Activated T-helper 1 cell treated with anti-CD3 and anti-CD28 coated beads, Interleukin-12 subunit alpha, Interleukin-12 subunit beta, Interleukin-2, Interleukin-4 antibody, amounts not matched to agents 30 ng/mL and 10 ng/mL and 1 ng/mL, durations not matched to agents 14 hours and 24 hours and 36 hours (primary cell): ENCODE measurements at places on chromosomes 1 and 21. TPM values are rescaled to one million over a fixed set of nuclear protein-coding genes. Genes with fewer than 3 reads are reported as not detected.

DNA sequence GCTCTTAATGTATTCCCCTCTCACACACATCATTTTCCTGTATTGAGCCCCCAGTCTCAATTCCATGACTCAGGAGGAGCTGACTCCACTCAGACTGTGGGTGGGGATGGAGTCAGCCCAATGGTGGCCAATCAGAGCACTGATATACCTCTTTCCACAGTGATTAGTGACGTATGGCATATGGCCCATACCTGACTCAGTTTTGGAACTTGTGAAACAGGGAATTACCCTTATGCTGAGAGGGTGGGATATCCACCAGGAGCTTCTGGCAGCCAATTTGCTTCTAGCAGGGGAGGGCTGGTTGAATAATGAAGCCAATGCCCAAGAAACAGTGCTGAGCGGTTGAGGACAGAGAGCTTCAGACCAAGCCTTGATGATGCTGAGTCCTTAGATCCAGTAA lies 86.4 kb upstream of the SPATA6 start:
- H3K36me3 ChIP-seq = no peaks in the 10 kb centered on the region
- H3K4me3 ChIP-seq = no peak overlapping the region
- no peak overlapping the region for H3K27ac ChIP-seq
- H3K27me3 ChIP-seq = peaks cover 2% of the 10 kb centered on the region
- DNase-seq = no peak
- H3K4me1 ChIP-seq = no peaks in the 10 kb centered on the region

GRCh38 chr1:66788231-66788939 lies 12.7 kb downstream of the INSL5 start:
- H3K4me3 ChIP-seq = peak overlapping the region; percentile 63
- H3K27me3 ChIP-seq = no peaks in the 10 kb centered on the region
- H3K4me1 ChIP-seq = peaks cover 24% of the 10 kb centered on the region

DNA sequence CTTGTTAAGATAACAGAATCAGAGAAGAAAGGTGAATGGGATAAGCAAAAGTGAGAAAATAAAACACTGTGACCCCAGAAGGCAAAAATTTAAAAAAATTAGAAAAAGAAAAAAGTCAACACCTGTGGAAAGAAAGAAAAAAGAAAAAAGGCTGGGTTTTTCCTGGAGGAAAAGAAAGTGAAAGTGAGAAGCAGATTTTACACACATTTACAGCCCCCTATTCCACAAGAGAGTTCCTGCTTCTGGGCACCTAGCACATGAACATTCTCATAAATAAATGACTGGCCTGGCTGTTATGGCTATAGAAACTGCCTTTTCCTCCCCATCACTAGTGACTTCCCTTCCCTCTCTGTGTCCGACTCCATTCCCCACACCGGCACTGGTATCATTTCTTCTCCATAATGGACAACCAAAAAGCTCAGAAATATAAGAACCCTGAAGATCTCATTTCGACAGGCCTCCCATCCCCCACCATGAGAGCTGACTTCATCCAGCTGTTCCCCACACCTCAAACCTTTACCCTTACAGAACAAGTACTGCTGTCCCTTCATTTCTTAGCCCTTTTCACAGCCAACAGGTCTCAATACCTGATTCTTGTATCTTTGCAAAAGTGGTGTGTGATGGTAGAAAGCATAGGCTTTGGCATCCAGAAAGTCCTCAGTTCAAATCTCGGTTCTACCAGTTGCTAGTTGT lies 12.6 kb downstream of the MTF1 start:
- H3K27me3 ChIP-seq = no peaks in the 10 kb centered on the region
- peaks cover 30% of the 10 kb centered on the region for H3K4me1 ChIP-seq
- H3K4me3 ChIP-seq = peak overlapping the region; percentile 50
- no peak for DNase-seq

DNA sequence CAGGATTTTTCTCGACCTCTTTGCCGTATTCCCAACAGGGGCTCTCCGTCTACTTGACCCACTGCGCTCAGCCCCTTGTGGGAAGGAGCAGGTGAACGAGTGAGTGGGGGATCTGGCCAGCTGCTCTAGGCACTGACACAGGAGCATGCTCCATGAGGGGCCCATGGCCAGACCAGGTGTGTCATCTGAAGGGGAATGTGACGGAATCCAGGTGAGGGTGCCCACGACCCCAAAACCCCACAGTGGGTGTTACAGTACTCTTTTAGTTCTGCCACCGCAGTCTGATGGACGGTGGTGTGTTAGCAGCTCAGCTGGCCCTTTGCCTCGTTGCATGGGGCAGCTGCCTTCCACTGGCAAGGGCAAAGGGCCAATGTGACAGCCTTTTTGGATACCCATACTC lies 601.4 kb upstream of the NCAM2 start:
- no peak overlapping the region for H3K4me3 ChIP-seq
- no peak for DNase-seq
- H3K36me3 ChIP-seq = no peaks in the 10 kb centered on the region
- H3K27me3 ChIP-seq = no peaks in the 10 kb centered on the region
- H3K4me1 ChIP-seq = no peaks in the 10 kb centered on the region

- H3K27ac ChIP-seq = no peak overlapping the region
- peaks cover 25% of the 10 kb centered on the region for H3K4me1 ChIP-seq
- DNase-seq = no peak
These were observed 134.7 kb downstream of the PTPRC start for GRCh38 chr1:198773523-198773922.

GRCh38 chr1:9726905-9727595 lies 75.5 kb downstream of the PIK3CD start:
- peaks cover 52% of the 10 kb centered on the region for H3K4me1 ChIP-seq
- H3K27me3 ChIP-seq = no peaks in the 10 kb centered on the region
- peak overlapping the region; percentile 83 for H3K27ac ChIP-seq
- DNase-seq = no peak

GRCh38 chr1:6819246-6820040 lies 34.2 kb downstream of the CAMTA1 start:
- peaks cover 2% of the 10 kb centered on the region for H3K36me3 ChIP-seq
- no peak overlapping the region for H3K4me3 ChIP-seq
- peaks cover 17% of the 10 kb centered on the region for H3K4me1 ChIP-seq

DNA sequence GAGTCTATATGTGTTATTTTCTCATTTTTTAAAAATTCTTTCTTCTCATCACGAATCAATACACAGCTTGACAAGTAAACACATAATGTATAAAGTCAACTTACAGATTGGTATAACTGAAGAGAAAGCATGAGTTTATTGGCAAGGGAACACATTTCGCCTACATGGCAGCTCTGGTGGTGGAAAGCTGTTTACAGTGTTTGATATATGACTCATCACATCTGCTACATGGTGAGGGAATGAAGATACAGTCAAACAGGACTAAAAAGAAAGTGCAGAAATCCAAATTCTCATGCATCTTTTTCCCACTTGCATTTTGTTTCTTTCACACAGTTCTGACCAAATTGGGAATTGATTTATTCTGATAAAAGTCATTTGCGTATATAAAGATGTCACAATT lies 122.2 kb upstream of the ADGRL4 start:
- H3K4me3 ChIP-seq = no peak overlapping the region
- no peaks in the 10 kb centered on the region for H3K36me3 ChIP-seq
- H3K27ac ChIP-seq = no peak overlapping the region
- no peaks in the 10 kb centered on the region for H3K27me3 ChIP-seq
- no peaks in the 10 kb centered on the region for H3K4me1 ChIP-seq

GRCh38 chr1:22259551-22260282 lies 116.8 kb upstream of the WNT4 start:
- H3K4me1 ChIP-seq = no peaks in the 10 kb centered on the region
- H3K36me3 ChIP-seq = no peaks in the 10 kb centered on the region
- no peak overlapping the region for H3K27ac ChIP-seq
- H3K27me3 ChIP-seq = peaks cover 3% of the 10 kb centered on the region
- no peak overlapping the region for H3K4me3 ChIP-seq

DNA sequence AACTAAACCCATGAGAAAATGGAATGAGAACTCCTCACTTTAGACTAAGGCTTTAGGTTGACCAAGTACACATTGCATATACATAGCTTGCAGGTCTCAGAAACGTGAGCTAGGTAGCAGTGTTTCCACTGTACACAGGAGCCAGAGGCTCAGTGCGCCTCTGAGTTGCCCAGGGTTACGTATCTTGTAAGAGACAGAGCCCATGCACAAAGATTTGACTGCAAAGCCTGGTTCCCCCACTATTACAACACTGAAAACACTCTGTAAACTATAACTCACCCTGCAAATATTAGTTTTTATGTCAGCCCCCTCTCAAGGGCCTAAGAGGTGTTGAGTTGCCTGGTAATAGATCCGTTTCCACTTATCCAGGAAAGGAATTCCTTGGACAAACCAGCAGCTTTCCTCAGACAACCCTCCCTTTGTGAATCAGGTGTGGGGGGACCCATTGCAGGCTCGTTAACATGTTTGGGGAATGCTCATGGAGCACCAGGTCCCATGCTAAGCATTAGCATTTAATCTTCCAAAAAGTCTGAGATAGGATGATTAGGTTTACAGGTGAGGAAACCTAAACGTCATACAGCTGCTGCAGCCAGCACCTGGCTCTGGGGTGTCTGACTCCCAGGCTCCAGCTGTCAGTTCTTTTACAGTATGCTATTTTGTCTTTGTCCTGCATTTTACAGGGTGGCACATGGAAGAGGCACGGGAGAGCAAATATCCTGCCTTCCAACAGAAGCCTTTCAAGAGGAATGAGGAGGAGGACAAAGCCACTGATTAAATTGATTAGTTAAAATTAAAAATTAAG lies 25.7 kb downstream of the TENT5C start:
- H3K36me3 ChIP-seq = peaks cover 20% of the 10 kb centered on the region
- H3K4me3 ChIP-seq = no peak overlapping the region
- peaks cover 34% of the 10 kb centered on the region for H3K4me1 ChIP-seq
- peaks cover 9% of the 10 kb centered on the region for H3K27me3 ChIP-seq
- no peak overlapping the region for H3K27ac ChIP-seq

DNA sequence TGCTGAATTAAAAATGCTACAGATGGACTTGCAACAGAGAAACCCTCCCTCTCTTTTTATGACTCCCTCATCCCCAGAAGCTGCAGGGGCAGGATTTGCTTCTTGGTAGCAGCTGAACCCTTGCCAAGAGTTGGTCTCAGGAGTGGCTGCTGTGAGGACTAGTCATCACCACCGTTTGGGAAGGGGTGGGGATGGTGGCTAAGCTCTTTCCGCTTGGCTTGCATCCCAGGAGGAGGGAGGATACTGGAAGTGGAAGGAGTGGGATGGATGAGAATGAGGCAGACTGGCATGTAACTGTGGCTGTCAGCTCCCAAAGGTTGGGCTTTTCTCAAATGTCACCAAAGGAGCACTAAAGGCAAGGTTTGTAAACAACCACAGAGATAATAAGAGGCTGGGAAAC lies 50.8 kb upstream of the COL24A1 start:
- no peak overlapping the region for H3K4me3 ChIP-seq
- H3K4me1 ChIP-seq = no peaks in the 10 kb centered on the region
- no peak for DNase-seq

GRCh38 chr21:25370311-25370744 lies 237.0 kb downstream of the MRPL39 start:
- H3K27ac ChIP-seq = no peak overlapping the region
- DNase-seq = no peak
- no peaks in the 10 kb centered on the region for H3K27me3 ChIP-seq
- no peaks in the 10 kb centered on the region for H3K36me3 ChIP-seq

DNA sequence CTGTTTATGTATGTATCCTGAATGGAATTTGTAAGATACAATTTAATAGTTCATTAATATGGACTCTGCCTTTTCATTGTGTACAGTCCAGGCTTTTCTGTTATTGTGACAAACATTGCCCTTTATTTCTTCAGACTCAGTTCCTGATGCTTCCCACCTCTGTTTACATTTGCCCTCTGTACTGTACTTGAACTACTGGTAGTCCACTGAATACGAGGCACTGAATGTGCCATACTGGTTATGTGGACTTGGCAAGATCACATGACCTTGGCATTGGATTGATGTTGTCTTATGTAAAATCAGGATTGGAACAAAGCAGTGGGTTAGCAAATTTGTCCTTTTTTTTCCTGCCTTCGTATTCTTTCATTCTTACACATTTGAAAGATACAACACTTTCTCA lies 27.8 kb downstream of the RALGPS2 start:
- no peaks in the 10 kb centered on the region for H3K4me1 ChIP-seq
- peaks cover 4% of the 10 kb centered on the region for H3K27me3 ChIP-seq
- H3K27ac ChIP-seq = no peak overlapping the region
- no peak overlapping the region for H3K4me3 ChIP-seq
- DNase-seq = no peak
- H3K36me3 ChIP-seq = no peaks in the 10 kb centered on the region

- H3K27me3 ChIP-seq = no peaks in the 10 kb centered on the region
- peaks cover 26% of the 10 kb centered on the region for H3K36me3 ChIP-seq
- no peak for DNase-seq
- peak overlapping the region; percentile 74 for H3K27ac ChIP-seq
- peaks cover 72% of the 10 kb centered on the region for H3K4me1 ChIP-seq
These were observed 1.2 kb downstream of the LBR start for GRCh38 chr1:225426395-225427234.

GRCh38 chr1:111491070-111491469 lies 12.4 kb downstream of the ADORA3 start:
- peaks cover 6% of the 10 kb centered on the region for H3K4me1 ChIP-seq
- peaks cover 10% of the 10 kb centered on the region for H3K36me3 ChIP-seq
- H3K27ac ChIP-seq = no peak overlapping the region

DNA sequence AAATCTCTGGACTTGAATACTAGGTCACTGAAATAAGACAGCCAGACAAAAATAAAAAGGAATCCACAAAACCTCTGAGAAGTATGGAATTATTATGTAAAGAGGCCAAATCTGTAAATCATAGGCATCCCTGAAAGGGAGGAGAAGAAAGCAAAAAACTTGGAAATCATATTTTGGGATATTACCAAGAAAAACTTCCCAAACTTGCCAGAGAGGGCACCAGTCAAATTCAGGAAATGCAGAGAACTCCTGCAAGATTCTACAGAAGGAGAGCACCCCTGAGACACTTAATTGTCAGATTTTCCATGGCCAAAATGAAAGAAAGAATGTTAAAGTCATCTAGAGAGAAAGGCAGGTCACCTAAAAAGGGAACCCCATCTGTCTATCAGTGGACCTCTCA lies 862.3 kb upstream of the PRMT6 start:
- no peaks in the 10 kb centered on the region for H3K27me3 ChIP-seq
- H3K27ac ChIP-seq = no peak overlapping the region
- H3K36me3 ChIP-seq = no peaks in the 10 kb centered on the region

DNA sequence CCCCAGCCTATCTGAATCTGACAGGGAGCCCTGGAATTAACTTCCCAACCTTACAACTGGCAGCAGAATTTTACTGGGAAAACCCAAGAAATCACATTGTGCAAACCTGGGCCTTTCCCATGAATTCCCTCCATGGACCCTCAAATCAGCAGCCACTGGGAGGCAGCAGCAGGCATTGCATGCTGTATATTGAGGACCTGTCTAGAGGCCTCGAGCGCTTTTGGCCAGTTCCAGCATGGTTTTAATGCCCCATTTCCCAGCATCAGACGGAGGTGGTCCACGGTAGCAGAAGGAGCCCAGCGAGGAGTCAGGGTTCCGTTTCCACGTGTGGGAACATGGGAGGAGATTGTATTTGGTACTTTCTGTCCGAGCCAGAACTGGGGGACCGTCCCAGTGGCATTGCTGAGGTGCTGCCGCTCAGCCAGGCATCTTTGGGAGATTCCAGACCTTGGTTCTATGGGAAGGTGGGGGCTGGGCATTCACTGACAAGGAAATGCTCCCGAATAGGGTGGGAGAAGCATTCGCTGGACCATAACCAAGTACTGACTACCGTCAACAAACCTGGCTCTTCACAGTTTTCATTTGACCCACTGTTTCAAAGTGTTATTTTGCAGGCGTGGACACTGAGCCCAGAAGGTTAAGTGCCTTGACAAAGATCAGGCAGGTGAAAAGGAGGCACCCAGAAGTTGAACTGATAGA lies 15.9 kb downstream of the BMP8A start:
- H3K36me3 ChIP-seq = no peaks in the 10 kb centered on the region
- H3K27ac ChIP-seq = no peak overlapping the region
- H3K4me3 ChIP-seq = no peak overlapping the region
- no peak for DNase-seq
- H3K4me1 ChIP-seq = peaks cover 9% of the 10 kb centered on the region

The DCAF6 gene
- 20.9 and 24.0 TPM in 2 replicates for total RNA-seq

The APCS gene
- not detected in 2 replicates for total RNA-seq

The ZNF648 gene
- not detected in 2 replicates for total RNA-seq

The AMY1C gene
- not detected in 2 replicates for total RNA-seq

The KMO gene
- total RNA-seq = not detected in 2 replicates
